K562 (cell line): ENCODE measurements at places on chromosomes 3 and 15. TPM values are rescaled to one million over a fixed set of nuclear protein-coding genes. Genes with fewer than 3 reads are reported as not detected.

- DNase-seq = no peak
These were observed 47.0 kb upstream of the ACKR4 start for GRCh38 chr3:132549890-132550578.

GRCh38 chr15:60369696-60370095, 28.1 kb downstream of the ANXA2 start:
- DNase-seq = no peak

- no peak for DNase-seq
These were observed 27.5 kb upstream of the TM4SF19 start for GRCh38 chr3:196365736-196366135.

GRCh38 chr3:177852001-177852807, 654.9 kb upstream of the TBL1XR1 start:
- DNase-seq = no peak

GRCh38 chr3:119898478-119899191, 116.7 kb downstream of the NR1I2 start:
- no peak for DNase-seq

GRCh38 chr15:38905632-38906031, 341.0 kb upstream of the RASGRP1 start:
- DNase-seq = no peak

- DNase-seq = no peak
These were observed 30.0 kb downstream of the MB21D2 start for GRCh38 chr3:192887701-192888100.

BFSP2 gene
- total RNA-seq = not detected in 2 replicates

PTH1R gene
- not detected in 2 replicates for total RNA-seq
